ENCODE measurements at places on chromosomes 3 and 15.
A peak's percentile ranks its signal among the peaks of the same experiment; 100 is the strongest.

GRCh38 chr3:33826688-33827087 is 28.3 kb downstream of the PDCD6IP start:
- DNase-seq, result peak; percentile 45

DNA sequence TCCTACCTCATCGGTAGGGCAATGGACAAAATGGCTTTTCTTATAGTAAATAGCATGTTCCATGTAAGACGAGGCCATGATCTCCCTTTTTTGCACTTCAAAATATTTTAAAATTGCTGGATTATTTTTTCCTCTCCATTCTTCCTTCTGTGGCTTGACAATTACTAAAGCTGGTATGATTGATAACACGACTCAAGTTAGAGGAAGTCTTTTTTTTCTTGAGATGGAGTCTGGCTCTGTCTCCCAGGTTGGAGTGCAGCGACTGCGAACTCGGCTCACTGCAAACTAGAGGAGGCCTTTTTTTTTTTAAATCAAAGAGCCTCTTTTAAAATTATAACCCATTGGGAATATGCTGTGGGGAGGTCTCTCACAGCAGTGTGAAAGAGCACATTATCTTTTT is 124.5 kb upstream of the TBL1XR1 start:
- no peak for DNase-seq

DNA sequence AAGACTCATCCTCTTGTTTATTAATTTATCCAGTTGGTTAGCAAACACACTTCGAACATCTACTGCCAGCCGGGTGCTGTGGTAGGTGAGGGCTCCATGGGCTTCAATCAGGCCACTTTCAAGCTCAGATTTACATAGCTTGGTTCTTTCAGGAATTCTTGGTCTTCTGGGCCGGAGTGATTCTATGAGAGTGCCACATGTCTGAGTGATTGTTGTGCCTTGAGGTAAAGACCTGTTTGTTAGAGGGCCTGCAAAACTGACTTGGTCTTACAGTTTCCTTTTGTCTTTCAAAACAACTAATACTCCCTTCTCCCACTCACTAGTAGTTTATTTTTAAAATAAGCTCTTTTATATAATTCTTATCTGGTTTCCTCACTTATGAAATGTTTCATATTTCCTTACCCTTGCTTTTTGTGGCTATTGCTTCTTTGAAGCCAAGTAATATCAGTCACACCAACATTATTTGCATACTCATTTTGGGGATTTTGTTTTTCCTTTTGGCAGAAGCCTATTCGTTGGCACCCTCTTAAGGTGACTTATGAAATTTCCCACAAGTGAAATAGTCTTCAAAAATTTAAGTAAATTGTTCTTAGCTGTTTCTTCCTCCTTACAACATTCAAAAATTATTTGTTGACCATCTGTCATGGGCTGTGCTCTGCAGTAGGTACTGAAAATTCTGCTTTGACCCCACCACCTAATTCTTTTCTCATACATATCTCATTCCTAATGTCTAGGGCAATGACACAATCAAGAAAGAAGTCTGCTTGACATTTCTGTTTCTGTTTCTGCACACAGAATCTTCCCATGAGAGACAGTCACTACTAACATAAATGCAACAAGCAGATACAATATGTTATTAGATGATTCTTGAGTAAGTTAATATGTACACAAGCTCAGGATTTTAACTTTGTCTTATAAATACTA is 120.2 kb downstream of the LRRC28 start:
- DNase-seq, result no peak

DNA sequence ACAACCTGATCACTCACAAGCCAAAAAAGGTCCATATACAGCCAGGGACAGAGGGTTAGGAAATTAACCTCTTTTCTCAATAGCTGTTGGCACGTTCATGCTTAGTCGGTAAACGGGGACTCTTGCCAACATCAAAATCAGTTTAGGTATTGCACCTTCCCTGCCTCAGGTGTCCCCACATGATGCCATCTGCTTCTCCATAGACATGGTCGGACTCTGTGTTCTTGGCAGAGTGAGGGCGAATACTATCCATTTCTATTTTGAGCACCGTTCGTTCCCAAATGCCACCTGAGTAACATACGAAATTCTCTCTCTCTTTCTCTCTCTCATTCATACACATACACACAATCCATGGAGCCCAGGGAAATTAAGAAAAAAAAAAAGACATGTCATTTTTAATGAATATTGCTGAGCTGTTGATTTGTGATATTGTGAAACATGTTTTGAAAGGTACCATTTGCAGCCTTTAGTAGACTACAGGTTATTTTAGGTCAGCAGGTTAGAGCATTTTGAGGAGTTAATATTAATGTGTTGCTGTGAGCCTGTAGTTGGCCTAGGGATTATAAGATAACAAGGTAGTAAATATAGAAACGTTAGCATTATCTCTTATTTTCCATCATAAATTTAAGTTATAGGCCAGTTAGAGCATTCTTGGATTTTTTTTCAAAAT is 78.5 kb downstream of the GHSR start:
- DNase-seq, result no peak

GRCh38 chr3:196537319-196537984 is 22.3 kb upstream of the SMCO1 start:
- no peak for DNase-seq

DNA sequence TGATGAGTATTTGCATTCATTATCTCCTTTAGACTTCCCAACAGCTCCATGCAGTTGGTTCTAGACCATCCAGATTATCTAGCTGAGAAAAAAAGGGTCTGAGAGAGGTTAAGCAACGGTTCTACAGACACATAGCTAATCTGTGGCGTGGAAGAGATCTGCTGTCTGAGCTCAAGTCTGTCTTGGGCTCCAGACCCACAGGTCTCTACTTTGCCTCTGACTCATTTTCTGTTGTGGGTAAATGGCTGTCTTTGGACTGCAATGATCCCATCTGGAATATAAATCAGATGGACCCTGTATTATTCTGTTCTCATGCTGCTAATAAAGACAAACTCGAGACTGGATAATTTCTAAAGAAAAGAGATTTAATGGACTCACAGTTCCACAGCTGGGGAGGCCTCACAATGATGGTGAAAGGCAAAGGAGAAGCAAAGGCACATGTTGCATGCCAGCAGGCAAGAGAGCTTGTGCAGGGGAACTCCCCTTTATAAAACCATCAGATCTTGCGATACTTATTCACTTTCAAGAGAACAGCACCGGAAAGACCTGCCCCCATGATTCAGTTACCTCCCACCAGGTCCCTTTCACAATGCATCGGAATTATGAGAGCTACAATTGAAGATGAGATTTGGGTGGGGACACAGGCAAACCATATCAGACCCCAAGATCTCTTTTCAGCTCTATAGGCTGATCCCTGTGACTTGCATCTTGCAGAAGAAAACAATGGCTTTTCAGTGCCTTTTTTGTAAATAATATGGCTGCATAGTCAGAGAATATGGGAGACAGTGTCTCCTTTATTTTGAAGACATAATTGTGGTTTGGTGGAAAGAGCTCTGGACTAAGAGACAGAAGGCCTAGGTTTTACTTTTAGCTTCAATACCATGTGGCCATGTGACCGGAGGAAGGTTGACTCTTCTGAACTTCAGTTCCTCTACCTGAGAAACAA is 24.7 kb downstream of the CEMIP start:
- no peak for DNase-seq

DNA sequence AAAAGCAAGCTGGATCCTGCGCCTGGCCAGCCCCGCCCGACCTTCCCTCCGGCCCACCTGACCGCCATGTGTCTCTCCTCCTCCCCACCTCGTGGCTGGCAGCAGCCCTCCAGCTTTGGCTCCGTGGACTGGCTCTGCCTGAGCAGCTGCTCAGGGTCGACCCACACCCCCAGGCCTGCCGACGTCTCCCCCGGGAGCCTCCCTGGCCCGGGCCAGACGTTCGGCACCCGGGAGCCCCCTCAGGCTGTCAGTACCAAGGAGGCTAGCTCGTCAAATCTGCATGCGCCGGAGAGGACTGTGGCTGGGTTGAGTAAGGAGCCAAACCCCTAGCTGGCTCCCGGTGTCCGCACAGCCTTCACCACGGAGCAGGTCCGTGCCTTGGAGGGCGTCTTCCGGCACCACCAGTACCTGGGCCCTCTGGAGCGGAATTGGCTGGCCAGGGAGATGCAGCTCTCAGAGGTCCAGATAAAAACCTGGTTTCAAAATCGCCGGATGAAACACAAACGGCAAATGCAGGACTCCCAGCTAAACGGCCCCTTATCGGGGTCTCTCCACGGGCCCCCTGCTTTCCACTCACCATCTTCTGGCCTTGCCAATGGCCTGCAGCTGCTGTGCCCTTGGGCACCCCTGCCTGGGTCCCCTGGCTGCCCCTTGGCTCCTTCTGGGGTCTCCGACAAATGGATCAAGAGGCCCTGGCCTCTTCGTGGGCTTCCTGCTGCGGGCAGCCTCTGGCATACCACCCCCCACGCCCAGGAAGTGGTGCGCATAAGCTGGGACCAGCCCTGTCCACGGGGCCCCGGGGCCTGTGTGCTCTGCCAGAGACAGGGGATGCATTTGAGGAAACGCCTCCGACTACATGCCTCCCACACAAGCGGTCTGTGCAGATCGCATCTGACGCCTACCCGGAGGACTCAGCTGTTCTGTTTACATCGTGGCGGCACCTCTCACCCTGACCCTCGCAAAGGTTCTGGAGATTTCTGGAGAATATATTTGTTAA is 345.0 kb downstream of the ZNF385D start:
- DNase-seq, result no peak

DNA sequence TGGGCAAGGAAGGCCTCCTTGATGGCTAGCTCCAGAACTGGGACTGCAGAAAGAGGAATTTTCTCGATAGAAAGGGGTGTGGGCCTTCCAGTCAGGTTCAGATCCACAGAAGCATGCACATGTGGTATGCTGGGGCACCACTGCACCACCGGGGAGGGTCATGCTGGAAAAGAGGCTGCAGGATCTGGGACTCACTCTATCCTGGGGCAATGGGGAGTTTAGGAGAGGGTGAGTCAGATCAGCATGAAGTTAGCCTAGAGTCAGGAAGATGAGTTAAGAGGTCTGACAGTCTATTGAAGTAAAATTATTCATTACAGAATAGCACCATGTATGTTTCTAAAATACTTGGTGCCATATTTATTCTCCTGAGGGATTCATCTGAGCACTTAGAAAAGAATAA is 130.2 kb upstream of the TOPAZ1 start:
- DNase-seq, result no peak

GRCh38 chr3:183220828-183221227 is 32.2 kb upstream of the B3GNT5 start:
- no peak for DNase-seq

GRCh38 chr15:90154861-90155626 is 46.1 kb upstream of the SEMA4B start:
- no peak for DNase-seq

GRCh38 chr3:123719862-123720453 is 135.1 kb upstream of the HACD2 start:
- DNase-seq, result no peak

DNA sequence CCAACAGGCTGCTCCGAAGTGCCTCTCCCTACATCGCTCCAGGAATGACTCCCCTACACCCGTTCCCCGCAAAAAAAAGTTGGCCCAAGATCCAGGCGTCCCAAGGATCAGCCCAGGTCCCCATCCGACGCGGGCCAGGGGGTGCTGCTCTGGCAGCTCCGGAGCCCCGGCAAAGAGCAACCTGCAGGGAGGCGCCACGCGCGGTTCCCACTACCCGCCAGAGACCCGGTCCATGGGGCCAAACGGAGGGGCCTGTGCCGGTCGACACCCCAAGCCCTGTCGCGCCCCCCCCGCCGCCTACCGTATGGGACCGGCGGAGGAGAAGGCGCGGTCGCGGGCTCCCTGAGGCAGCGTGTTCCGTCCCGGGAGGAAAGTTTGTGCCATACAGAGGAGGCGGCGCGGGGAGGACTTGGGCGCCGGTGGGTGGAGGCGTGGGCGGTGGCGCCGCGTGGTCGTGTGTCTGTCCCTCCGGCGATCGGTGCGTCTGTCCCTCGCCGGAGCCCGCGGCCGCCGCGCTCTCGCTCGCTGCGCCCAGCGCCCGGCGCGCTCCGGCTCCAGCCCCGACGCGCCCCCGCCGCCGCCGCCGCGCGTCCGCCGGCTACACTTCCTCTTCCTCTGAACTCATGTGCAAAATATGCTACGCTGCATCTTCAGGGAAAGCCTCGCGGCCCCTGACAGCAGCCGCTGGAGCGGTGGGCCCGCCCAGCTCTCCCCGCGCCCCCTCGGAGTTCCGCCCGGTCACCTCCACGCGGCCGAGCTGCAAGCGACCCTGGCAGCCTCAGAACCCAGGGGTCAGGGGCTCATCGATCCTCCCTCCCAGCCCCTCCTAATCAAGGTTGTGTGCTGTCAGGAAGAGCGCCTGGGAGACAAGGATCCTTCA is at the start of gene RFTN1:
Gene RFTN1, minus strand, starts transcription at position 559 of the 880 bp plus-strand sequence. CDS start 19,830 bp downstream, outside the sequence.
- no peak for DNase-seq

DNA sequence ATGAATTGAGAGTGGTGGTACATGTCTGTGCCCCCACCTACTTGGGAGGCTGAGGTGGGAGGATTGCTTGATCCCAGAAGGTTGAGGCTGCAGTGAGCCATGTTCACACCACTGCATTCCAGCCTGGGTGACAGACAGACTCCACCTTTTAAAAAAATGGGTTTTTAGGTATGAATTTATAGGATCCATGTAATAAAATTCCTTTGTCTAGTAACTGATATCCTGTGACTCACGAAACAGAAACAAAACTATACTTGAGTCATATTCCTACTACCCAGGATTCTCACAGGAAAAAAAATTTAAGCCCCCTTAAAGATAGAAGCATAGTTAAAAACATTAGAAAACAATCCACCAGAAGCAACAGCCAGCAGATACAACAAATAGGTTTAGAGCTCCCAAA is 10.0 kb upstream of the CRTC3 start:
- DNase-seq, result peak; percentile 21

DNA sequence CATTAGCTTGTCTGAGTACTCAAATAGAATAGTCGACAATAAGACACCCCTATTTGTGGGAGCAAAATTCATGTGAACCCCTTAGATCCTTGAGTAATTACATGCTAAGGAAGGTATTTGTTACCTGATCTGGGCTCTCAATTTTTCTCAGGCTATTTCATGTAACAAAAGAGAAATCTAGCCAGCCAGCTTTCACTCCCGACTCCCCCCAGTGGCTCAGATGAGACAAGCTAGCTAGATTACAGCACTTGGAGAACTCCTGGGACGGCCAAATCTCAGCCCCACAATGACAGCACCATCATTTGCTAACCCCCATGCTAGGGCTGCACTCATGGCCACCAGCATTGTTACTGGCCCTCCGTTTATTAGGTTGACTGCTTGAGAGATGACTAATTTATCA is 41.3 kb downstream of the GLDN start:
- no peak for DNase-seq

GRCh38 chr3:112619295-112619694 is 21.6 kb downstream of the CCDC80 start:
- DNase-seq, result no peak

All from fibroblast of skin of left biceps (primary cell).